ENCODE measurements at places on chromosomes 2 and 18.

DNA sequence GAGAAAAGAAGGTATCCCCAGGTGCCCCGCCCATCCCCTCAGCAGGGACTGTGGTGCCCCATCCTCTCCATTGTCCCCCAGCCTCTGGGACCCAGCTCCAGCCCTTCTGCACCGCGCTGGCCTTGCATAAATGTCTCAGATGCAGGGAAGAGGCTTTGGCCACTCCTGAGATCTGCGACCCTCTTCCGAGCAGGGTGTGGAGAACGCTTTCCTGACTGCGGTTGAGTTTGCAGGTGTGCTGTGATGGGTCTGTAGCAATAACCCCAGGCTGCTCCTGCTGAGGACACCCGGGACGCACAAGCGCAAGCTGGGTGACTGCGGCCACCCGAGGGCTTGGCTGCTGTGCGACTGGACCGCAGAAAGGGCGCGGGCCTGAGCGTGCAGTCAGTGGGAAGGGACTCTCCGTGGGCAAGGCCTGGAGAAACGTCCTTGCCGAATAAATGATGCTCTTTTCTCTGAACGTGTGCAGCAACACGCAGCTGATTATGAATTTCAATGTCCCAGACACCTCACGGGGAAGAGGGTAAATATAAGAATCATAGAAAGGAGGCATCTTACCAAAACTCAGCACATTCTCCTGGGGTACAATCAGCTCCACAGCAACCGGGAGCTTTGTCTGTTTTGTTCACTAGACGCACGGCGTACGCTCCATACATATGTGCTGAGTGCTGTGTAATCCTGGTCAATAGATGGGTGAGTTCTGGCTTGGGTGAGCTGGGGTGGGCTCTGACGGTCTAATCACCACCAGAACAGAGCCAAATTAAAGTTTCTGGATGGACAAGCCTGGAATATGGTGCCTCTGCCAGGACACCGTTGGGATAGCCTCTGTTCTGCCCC, 67.5 kb upstream of the ZNF516 start:
- DNase-seq, result no peak

GRCh38 chr2:38108907-38109731, 33.2 kb upstream of the CYP1B1 start:
- DNase-seq, result no peak

- DNase-seq, result no peak
Measured at GRCh38 chr2:238914648-238915015, 66.7 kb downstream of the TWIST2 start.

GRCh38 chr18:31380912-31381311, 4.3 kb downstream of the DSG4 start:
- DNase-seq, result no peak

- DNase-seq, result no peak
Measured at GRCh38 chr2:138621139-138621538, 119.6 kb downstream of the SPOPL start.

- DNase-seq, result no peak
Measured at GRCh38 chr18:38900031-38900430, 1334.4 kb upstream of the CELF4 start.
